ENCODE measurements at places on chromosomes 7 and 10.
A peak's percentile ranks its signal among the peaks of the same experiment; 100 is the strongest.

DNA sequence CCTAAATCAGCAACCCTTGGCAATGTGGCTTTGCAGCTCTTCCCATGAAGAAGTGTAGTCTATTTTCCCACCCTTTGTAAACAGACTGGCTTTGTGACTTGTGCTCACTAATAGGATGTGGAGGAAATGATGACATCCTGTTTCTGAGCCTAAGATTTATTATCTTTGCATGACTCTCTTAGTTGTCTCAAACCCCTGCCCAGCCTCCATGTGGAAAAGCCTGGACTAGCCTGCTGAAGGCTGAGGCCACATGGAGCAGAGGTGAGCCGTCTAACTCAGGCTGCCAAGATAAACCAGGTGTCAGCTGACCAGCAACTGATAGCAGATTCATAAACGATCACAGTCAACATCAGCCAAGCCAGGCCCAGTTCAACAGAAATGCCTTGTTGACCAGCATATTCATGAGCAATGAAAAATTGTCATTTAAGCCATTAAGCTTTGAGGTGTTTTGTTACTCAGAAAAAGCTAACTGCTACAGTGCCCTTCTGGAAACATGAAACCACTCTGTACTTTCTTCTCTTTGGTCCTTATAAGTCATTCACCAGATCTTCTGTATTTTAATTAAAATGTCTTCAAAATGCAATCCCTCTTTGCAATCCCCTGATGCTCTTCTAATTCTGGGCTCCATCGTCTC lies 586.3 kb upstream of the ANKRD30A start:
- DNase-seq = no peak

DNA sequence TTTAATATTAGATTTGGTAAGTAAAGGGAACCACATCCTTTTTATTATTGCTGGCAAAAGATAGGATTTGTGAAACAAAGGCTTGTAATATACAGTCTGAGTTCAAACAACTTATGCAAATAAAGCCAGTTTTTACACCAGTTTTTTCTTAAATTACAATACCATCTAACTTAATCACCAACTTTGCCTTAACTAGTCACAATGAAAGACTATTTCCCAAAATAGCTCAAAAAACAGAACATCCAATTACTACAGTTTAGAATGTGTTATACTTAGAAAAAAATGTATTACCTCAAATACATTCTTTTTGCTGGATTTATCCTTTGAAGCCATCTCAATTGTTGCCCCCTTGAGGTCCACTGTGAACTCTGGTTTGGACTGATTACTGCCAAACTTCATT lies 108.5 kb downstream of the ARHGAP12 start:
- no peak for DNase-seq

DNA sequence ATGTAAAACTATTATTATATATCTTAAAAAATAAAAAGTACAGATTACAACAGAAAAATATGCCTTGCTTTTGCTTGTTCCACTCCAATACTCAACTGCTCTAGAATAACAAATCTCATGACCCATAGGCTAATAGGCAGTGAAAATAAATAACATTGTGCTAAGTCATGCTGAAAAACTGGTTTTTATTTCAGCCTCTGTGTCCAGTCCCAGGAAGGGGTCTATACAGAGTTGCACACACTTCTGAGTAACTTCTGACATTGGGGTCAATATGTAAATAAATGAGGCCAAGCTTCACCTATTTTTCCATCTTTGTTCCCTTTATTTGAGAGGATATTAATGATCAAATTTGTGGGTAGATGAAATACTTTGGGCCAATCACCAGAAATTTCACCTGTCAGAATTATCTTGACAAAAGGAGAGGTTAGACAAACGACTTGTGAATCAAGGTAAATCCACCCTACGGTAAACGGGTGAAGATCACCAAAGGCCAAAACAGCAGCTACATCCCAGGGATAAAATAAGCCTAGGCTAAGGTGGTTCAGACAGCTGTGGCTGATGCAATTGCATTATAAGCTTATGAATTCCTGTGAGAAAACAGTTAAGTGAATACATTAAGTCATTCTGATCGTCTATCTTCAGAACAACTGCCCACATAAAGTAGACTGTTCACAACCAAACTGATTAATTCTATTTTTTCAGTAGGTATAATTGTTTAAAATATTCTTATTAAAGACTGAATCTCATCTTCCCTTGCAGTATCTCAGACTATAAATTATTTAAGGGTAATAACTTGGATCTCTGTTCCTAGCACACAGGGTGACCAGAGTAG lies 87.5 kb downstream of the UBE2H start:
- no peak for DNase-seq

GRCh38 chr7:149865437-149865836 lies 8.3 kb upstream of the ATP6V0E2 start:
- no peak for DNase-seq

GRCh38 chr10:131703941-131704340 lies 196.9 kb upstream of the PPP2R2D start:
- no peak for DNase-seq

- DNase-seq = no peak
These were observed 176.6 kb upstream of the MKLN1 start for GRCh38 chr7:131151034-131151433.

GRCh38 chr10:45433716-45434469 lies 59.9 kb downstream of the ALOX5 start:
- no peak for DNase-seq

GRCh38 chr10:33195608-33196376 lies 138.7 kb downstream of the NRP1 start:
- DNase-seq = no peak

DNA sequence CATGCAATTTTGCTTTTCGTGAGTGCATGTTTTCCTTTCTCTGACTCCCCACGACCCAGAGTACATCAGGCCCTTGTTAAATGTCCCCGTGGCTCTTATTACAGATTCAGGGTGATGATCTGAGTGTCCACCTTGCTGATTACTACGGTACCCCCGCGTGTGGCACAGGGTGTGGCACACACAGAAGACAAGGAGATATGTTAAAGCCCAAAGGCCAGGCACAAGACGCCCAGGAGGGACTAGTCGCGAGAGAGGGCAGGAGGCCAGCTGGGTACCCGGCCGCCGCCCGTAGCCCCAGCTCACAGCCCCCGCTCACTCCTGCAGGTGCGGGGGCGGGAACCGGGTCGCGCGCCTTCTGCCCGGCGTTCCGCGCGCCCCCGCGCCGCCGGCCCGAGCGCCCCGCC lies 281 bp upstream of the EXOC6 start:
- no peak for DNase-seq

GRCh38 chr10:71778071-71778825 lies 4.9 kb upstream of the VSIR start:
- DNase-seq = no peak

DNA sequence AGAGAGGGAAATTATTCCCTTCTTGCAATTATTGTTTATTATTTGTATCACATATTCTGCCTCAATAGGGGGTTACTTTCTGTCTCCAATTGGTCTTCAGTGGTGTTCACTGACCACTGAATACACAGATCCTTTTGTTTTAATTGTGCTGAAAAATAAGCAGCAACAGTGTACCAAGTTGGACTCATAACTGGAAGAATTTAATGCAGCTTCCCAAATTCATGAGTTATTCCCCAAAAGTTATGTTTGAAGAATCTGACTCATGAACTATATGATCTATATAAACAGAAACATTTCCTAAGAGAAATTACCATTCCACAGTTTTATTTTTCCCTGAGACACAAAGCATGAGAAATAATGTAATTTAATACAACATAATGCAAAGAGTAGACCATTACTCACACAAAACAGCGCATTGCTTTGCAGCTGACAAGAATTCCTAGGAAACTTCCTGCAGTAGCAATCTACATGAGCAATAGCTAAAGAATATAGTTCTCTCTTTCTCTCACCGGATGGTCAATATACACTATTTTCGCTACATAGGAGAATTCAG lies 479.2 kb downstream of the HTR7 start:
- DNase-seq = no peak

DNA sequence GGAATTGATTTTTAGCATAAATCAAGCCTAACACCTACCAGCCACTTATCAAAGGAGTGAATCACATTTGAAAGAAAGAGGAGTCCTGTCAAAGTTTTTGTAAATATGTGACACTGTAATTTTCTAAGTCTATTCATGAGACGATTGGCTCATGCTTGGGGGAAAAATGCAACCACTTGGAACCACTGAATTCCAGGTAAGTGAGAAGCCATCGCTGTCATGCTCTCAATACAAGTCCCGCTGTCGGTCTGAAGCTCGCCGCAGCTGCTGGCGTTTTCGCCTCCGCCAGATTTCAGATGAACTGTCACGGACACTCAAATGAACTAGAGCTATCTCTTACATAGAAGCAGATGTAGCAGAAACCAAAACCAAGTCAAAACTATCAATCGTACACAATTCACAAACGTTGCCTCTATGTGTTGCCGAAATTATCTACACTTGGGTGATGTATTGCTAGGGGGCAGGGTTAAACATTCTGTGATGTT lies 279.8 kb upstream of the FZD8 start:
- DNase-seq = no peak

- peak; percentile 58 for DNase-seq
These were observed 336.0 kb upstream of the IGFBP3 start for GRCh38 chr7:46256870-46257661.

GRCh38 chr10:132360766-132361447 lies 28.9 kb downstream of the LRRC27 start:
- DNase-seq = no peak

GRCh38 chr10:7819121-7819460 lies 786 bp downstream of the TAF3 start:
- DNase-seq = no peak

- no peak for DNase-seq
These were observed 501.8 kb downstream of the GATA3 start for GRCh38 chr10:8556321-8556720.

DNA sequence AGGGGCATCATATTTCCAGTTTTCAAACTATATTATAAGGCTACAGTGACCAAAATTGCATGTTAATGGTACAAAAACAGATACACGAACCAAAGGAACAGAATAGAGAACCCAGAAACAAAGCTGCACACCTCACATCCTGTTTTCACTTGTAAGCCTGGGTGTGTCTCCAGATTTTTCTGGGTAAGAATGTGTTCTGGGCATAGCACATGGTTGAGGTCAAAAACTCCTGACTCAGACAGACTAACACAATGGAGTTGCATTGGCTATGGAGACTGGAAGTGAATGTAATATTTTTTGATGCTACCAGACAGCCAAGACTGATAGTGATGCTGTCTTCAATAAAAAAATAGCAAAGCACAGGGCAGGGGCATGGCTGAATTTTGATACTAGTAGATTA lies 1175.2 kb downstream of the NXPH1 start:
- DNase-seq = no peak

- DNase-seq = no peak
These were observed 169.7 kb downstream of the BUB3 start for GRCh38 chr10:123323884-123324283.

- DNase-seq = no peak
These were observed 39.5 kb downstream of the CNPY1 start for GRCh38 chr7:155506854-155507337.

DNA sequence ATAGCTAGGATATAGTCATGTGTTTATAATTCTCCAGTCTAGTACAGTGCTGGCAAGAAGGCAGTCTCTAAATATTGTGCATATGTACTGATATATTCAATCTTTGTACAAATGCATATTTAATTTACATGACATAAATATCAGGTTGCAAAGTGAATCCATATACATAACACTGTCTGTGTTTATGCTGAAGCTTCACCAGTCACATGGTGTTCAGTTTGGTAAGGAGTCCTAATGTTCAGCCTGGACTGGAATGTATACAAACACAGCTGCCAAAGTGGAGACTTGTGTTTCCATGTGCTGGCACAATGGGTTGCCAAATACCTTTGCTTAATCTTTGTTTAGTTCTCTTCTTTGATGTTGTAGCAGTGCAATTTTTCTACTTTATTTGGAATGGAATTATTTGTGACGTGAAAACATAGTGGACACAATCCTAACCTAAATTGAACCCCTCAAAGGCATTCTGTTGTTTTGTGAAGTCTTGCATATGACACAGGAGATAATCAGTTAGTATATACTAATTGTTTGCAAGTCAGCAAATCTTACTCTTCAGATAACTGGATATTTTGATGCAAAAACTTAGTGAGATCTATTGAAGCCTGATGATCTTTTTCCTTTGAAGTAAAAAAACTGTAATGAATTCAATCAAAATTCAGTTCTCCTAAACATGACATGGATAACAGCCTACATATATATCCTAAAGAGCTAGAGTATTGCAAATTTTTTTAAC lies 17.3 kb upstream of the ARL4A start:
- DNase-seq = no peak

DNA sequence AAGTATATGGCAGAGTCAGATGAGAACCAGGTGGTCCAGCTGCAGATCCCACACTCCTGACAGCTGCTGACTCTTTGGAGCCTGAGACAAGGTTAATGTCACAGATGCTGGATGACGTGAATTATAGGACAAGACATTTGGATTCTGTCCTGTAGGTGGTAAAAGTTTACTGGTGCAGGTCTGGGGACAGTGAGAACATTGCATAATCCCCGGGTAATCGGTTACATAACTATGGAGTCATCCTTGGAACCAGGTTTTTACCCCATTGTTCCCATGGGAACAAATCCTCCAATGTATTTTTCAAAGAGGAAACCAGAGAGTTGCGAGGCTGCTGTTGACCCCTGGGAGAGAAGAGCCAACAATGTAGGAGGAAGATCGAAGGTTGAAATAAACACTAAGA lies 27.5 kb upstream of the ZCCHC24 start:
- no peak for DNase-seq

- no peak for DNase-seq
These were observed 23.7 kb upstream of the TRPV6 start for GRCh38 chr7:142908921-142909890.

- no peak for DNase-seq
These were observed 6.3 kb upstream of the SFMBT2 start for GRCh38 chr10:7417103-7417623.

GRCh38 chr10:6231730-6232129 lies 29.0 kb downstream of the PFKFB3 start:
- no peak for DNase-seq

DNA sequence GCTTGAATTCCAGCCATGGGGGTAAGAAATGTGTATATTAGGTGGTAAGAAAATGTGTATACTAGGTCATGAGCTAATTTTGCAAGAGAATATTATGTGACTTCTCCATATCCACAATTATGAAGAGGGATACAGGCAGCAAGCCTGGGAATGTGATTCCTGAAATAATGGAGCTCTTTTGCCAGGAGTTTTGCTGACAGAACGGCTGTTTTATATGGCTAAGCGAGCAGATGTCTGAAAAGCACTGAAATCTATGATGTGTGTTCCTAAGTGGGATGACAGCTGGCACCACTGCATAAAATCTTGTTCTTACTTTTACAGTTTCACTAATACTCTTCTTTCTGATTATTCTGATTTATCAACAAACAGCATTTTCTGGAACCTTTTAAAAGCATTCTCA lies 386.0 kb upstream of the HPS1 start:
- DNase-seq = no peak

GRCh38 chr7:37765872-37766525 lies 82.4 kb upstream of the NME8 start:
- DNase-seq = no peak

DNA sequence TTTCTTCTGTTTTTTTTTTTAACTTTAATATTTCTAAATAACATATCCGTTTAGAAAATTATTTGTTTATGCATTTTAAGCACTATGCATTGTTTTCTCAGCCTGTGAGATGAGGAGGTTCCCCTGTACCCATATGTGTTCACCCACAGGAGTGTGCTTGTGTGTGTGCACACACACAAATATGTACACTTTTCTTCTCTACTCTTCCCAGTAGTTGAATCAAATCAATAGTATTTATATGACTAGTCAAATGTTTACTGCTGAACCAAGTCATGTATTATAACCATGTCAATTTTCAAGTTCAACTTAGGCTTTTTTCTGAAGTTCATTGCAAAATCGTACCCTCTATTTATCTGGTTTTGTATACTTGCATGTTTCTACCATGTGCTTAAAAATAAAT lies 37.3 kb downstream of the HDAC9 start:
- DNase-seq = no peak
